ENCODE measurements at places on chromosomes 13 and 19.

- DNase-seq = peak; percentile 31
These were observed 12.0 kb downstream of the EBPL start for GRCh38 chr13:49679246-49679645.

- DNase-seq = no peak
These were observed 12.0 kb upstream of the FBXL3 start for GRCh38 chr13:77038907-77039480.

GRCh38 chr13:106515635-106516254 lies 19.7 kb downstream of the EFNB2 start:
- DNase-seq = no peak

DNA sequence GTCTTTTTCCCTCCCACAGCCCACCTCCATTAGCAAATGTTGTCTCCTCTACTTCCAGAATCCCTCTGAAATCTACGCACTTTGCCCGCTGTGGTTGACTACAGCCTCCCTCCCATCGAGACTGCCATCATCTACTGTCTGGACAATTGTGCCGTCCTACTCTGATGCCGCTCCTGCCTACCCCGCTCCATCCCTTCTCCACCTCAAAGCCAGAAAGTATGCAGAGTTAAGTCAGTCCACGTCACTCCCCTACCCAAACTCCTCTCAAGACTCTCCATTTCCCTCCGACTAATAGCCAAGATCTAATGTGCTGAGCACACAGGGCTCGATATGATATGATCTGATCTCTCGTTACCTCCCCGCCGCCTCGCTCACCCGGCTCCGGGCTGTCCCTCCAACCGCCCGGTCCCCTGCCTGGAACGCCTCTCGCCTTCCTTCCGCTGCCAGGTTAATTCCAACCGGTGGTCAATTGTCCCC lies 556 bp downstream of the CACTIN start:
- no peak for DNase-seq

DNA sequence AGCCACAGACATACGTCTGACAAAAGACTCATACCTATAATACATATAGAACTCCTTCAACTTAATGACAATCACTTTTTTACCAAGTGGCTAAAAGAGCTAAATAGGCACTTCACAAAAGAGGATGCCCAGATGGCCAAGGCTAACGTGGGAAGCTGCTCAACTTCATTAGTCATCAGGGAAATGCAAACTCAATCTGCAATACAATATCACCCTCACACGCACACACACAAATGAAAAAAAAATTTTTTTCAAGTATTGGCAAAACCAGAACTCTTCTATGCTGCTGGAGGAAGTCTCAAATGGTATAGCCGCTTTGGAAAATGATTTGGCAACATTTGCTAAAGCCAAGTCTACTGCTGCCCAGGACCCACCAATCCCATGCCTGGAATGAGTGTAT lies 14.6 kb upstream of the DNMT1 start:
- no peak for DNase-seq

- no peak for DNase-seq
These were observed 51.7 kb upstream of the RNF113B start for GRCh38 chr13:98228661-98229341.

GRCh38 chr13:32038343-32038742 lies 6.8 kb downstream of the FRY start:
- no peak for DNase-seq

- DNase-seq = no peak
These were observed 46.7 kb upstream of the POSTN start for GRCh38 chr13:37645181-37645740.

DNA sequence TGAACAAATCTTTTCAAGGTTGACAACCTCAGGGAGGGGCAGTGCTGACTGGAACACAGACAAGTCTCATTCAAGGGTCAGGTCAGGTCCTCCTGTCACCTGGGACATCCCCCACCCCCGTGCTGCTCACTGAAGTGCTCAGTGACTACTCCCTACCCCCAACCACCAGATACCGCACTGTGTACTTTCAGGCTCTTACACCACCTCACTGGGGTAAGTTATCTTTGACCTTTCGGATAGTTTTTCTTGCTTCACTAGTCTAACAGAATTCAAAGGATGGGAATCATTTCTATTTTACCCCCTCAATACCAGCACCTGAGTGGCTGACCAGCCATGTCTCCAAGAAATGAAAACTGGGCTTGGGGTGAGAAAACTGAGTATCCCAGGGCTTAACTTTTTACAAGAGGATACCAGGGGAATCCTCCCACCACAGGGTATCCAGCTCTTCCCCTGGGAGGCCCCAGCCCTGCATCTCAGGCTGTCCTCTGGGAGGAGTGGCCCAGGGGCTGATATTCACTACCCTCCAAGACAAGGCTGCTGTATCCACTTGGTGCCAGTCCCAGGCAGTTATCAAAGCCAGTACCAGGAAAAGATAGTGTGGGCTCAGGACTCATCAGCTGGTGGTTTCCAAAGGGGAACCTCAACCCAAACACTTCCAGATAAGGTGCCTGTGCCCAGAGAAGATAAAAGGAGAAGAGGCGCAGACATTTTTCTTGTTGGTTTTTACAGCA lies 2.1 kb downstream of the ZNF563 start:
- no peak for DNase-seq

DNA sequence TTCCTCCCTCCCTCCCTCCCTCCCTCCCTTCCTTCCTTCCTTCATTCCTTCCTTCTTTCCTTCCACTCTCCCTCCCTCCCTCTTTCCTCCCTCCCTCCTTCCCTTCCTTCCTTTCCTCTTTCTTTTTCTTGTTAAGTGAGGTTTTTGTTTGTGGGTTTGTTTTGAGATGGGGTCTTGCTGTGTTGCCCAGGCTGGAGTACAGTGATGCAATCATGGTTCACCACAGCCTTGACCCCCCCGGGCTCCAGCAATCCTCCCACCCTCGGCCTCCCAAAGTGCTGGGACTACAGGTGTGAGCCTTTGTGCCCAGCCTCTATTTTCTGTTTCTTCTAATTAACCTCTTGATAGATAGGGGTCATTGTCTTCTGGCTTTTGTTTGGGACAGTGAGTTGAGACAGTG lies 19.4 kb downstream of the ELAVL3 start:
- no peak for DNase-seq

GRCh38 chr13:110393761-110394160 lies 86.7 kb downstream of the COL4A2 start:
- no peak for DNase-seq

GRCh38 chr19:12112701-12113100 lies 27.4 kb downstream of the ZNF20 start:
- no peak for DNase-seq

- DNase-seq = no peak
These were observed 932.3 kb downstream of the EFNB2 start for GRCh38 chr13:105602956-105603670.

- DNase-seq = no peak
These were observed at the start of gene ACP7 for GRCh38 chr19:39083983-39084731. ACP7 (plus strand) TSS chr19:39084368; CDS start chr19:39085270, 902 bp downstream.

GRCh38 chr13:45361596-45362206 lies 20.7 kb upstream of the TPT1 start:
- DNase-seq = no peak

DNA sequence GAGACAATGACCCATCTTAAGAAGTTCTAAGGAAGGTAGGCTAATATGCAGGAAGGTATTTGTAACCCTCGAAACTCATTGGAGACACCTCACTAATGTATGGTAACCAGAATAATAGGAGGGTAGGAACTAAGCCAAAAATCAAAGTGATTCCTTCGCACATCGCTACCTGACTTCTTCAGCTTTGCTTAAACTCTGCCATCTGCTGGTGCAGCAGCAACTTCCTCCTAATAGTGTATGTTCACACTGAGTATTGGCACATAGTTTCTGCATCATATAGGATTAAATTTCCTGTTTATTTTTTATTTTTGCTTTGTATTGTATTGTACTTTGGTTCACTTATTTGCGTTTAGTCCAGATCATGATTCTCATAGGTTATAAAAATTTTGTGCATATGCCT lies 676.2 kb downstream of the GPC5 start:
- DNase-seq = no peak

DNA sequence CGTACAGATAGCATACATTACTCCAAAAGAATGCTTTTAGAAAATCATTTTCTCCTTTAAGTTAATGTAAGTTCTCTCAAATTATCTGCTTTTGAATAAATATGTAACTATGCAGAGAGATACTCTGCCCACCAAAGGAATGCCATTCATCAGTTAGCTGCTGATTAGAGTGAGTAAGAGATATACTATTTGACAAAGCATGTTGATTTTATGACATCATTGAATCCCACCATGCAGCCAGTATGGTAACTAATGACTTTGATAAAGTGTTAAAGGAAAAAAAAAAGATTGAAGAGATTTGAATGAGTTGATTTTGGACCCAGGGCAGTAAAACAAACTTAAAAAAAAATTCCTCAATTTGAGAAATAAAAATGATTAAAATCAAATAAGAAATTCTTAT lies 521.5 kb downstream of the SLITRK6 start:
- no peak for DNase-seq

GRCh38 chr19:14565765-14566711 lies 5.8 kb downstream of the NDUFB7 start:
- no peak for DNase-seq

- no peak for DNase-seq
These were observed 1962.1 kb downstream of the PCDH9 start for GRCh38 chr13:65268009-65268408.

DNA sequence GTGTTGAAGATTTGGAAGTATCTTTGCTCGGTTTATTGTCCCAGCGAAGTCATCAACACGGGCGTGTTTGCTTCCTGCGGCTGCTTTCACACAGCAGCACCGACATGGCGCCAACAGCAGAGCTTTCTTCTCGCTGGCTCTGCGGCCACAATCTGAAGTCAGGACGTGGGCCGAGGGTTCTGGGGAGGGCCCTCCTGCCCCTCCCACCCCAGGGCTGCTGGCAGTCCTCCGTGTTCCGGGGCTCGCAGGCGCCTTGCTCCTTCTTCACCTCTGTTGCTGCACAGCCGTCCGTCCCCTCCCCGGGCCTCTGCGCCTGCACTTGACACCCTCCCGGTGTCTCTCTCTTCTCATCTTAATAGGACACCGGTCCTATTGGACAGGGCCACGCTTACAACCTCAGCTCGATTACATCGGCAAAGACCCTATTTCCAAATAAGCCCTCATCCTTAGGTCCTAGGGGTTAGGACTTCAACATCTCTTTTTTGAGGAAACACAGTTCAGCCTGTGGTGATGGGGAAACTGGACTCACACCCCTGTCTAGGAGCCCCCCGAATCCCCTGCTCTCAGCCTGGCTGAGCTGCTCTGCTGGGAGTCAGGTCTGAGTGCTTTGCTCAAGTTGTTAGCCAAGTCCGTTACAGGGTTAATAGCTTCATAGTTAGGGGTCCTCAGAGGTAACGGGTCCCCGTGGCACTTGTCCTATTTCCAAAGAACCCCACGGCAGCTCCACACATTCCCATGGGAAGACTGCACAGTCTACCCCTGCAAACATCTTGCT lies 2.7 kb upstream of the TEX29 start:
- no peak for DNase-seq

DNA sequence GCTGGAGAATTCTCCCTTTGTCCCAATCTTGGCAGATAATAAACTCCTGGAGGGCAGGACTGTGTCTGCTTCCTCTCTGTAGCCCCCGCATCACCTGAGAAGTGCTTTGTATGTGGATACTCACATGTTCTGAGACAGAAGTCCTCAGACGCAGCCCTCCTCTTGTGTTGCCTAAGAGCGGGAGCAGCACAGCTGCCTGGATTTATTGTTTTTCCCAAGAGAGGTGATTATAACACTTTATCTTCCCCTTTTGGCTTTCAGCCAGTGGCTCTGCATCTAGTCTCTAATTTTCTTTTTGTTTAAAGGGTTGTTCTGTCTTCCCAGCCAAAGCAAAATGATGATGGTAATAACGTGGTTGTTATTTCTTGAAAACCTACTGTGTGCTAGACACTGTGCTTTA lies 36.1 kb downstream of the OLFM4 start:
- no peak for DNase-seq

DNA sequence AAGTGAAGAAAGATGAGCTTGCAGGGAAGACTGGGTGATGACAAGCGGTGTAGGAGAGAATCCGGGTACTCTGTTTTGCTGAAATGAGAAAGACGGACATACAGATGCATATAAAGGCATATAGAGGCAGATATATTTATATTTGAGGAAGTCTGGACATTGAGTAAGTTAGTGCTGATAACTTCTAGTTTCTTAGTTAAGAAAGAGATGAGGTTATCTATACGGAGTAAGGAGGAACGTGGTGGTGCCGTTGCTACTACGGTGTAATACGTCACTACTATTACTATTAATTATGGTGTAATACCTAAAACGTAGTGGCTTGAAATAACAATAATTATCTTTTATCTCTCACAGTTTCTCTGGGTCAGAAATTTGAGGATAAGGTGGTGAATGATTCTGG lies 9.8 kb upstream of the CPB2 start:
- no peak for DNase-seq

- DNase-seq = no peak
These were observed 234.7 kb downstream of the RBM26 start for GRCh38 chr13:79171141-79172061.

- no peak for DNase-seq
These were observed 23.9 kb downstream of the POP4 start for GRCh38 chr19:29629836-29630534.

- DNase-seq = no peak
These were observed 249.8 kb downstream of the NBEA start for GRCh38 chr13:35191883-35192282.

- no peak for DNase-seq
These were observed at the start of gene CNOT3 for GRCh38 chr19:54137699-54138488. CNOT3 (plus strand) TSS chr19:54137762; CDS start chr19:54142979, 5,217 bp downstream.

- DNase-seq = no peak
These were observed 10.9 kb upstream of the TLE5 start for GRCh38 chr19:3073159-3073563.

GRCh38 chr19:55088543-55089341 lies 13.1 kb downstream of the EPS8L1 start:
- DNase-seq = no peak

GRCh38 chr19:57008432-57008831 lies 111.4 kb upstream of the USP29 start:
- no peak for DNase-seq

DNA sequence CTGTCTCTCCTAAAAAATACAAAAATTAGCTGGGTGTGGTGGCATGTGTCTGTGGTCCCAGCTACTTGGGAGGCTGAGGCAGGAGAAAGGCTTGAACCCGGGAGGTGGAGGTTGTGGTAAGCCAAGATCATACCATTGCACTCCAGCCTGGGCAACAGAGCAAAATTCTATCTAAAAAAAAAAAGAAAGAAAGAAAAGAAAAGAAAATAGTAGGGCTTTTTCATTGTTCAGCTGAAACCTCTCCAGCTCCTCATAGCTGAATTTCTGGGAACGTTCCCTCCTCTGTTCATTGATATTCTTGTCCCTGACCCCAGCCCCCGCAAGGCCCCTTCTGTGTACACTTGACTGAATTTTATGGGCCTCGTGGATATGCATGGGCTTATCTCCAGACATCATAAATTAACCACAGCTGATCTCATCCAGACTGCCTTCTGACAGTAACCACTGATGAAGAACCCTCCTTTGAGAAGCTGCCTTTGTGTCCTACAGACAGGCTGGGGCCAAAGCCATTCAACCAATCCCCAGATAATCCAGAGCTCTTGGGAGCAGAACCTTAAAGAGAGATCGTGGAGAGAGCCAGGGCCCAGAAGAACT lies at the start of gene ELSPBP1:
ELSPBP1 (plus strand) TSS at position 424 of the 594 bp plus-strand sequence. CDS start 14,036 bp downstream, outside the sequence.
- DNase-seq = no peak

GRCh38 chr13:93723316-93723715 lies 496.7 kb downstream of the GPC6 start:
- DNase-seq = no peak

Data from HL-60 (cell line).